Aorta (tissue), 5 donors: ENCODE measurements at places on chromosomes 13 and 19. TPM values are rescaled to one million over a fixed set of nuclear protein-coding genes. Genes with fewer than 3 reads are reported as not detected.

The SIAH3 gene
- not detected for total RNA-seq

The SIGLEC9 gene
- 10.4 TPM for total RNA-seq

The SPACA4 gene
- not detected for total RNA-seq

The NKPD1 gene
- total RNA-seq: not detected

The XRCC1 gene
- total RNA-seq: 30.2 TPM

The LPAR6 gene
- total RNA-seq: 32.4 TPM

The PLK5 gene
- not detected for total RNA-seq

The UNC13A gene
- total RNA-seq: 2.8 TPM

The EFNB2 gene
- total RNA-seq: 24.8 TPM

The KIR2DL3 gene
- not detected for total RNA-seq

GRCh38 chr19:792306-792885, 4.9 kb upstream of the PTBP1 start:
- H3K36me3 ChIP-seq: no peaks in the 10 kb centered on the region
- H3K4me1 ChIP-seq: no peaks in the 10 kb centered on the region
- no peak for DNase-seq
- no peak overlapping the region for H3K27ac ChIP-seq

- no peaks in the 10 kb centered on the region for H3K36me3 ChIP-seq
- no peaks in the 10 kb centered on the region for H3K4me1 ChIP-seq
- H3K27me3 ChIP-seq: no peaks in the 10 kb centered on the region
- DNase-seq: peak; percentile 68
- peak overlapping the region; percentile 7 for H3K27ac ChIP-seq
- no peak overlapping the region for H3K4me3 ChIP-seq
Measured at GRCh38 chr19:12952488-12953137, 4.4 kb downstream of the GADD45GIP1 start.

GRCh38 chr19:52670046-52670445, 31.9 kb upstream of the ZNF83 start:
- no peak overlapping the region for H3K27ac ChIP-seq
- no peaks in the 10 kb centered on the region for H3K27me3 ChIP-seq
- no peak for DNase-seq
- peaks cover 3% of the 10 kb centered on the region for H3K4me1 ChIP-seq
- H3K4me3 ChIP-seq: no peak overlapping the region
- no peaks in the 10 kb centered on the region for H3K36me3 ChIP-seq

DNA sequence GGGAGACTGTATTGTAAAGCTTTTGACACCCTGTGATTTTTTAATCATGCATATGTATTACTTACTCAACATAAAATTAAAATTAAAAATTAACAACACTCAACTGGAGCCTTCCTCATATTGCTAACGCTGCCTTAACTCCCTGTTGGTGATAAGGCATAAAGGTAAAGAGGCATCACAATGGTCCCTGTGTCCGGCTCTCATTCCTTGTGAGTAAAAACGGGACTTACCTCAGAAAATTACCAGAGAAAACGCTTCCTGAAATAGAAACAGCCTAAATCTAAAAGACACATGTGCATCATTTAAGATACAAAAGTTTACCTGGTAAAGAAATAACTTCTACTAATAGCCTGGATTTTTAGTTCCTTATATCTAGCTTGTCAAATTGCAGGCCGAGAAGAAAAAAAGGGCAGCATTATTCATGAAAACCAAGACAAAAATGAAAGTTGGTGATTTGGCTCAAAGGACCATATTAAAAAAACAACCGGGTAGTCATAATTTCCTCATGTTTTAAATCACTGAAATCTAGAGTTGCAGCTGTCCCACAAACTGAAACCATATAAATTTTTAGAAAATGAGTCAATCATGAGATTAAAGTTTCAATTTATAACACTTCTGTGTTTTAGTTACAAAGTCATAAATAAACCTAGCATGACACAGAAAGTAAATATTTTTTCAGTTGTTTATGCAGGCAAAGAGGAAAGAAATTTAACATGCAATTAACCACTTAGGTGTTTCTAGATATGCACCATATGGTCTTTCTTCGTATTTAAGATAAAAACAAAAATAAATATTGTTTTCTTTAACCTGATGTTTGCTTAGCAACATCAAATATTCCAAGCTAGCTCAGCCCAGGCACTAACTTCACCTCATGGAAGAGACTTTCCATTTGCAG, 94.7 kb downstream of the MIPEP start:
- H3K4me3 ChIP-seq: no peak overlapping the region
- H3K4me1 ChIP-seq: no peaks in the 10 kb centered on the region
- H3K27ac ChIP-seq: no peak overlapping the region
- DNase-seq: no peak

GRCh38 chr13:106186366-106187030, 349.0 kb downstream of the EFNB2 start:
- no peaks in the 10 kb centered on the region for H3K4me1 ChIP-seq
- H3K27me3 ChIP-seq: no peaks in the 10 kb centered on the region
- H3K36me3 ChIP-seq: no peaks in the 10 kb centered on the region
- no peak overlapping the region for H3K4me3 ChIP-seq
- H3K27ac ChIP-seq: no peak overlapping the region

GRCh38 chr13:73902296-73902695, 231.9 kb downstream of the KLF12 start:
- H3K4me1 ChIP-seq: no peaks in the 10 kb centered on the region
- H3K27ac ChIP-seq: no peak overlapping the region
- DNase-seq: no peak
- H3K27me3 ChIP-seq: no peaks in the 10 kb centered on the region
- H3K36me3 ChIP-seq: no peaks in the 10 kb centered on the region

GRCh38 chr13:28494504-28494777, 487 bp downstream of the FLT1 start:
- H3K4me1 ChIP-seq: no peaks in the 10 kb centered on the region
- H3K36me3 ChIP-seq: no peaks in the 10 kb centered on the region
- DNase-seq: peak; percentile 76
- no peaks in the 10 kb centered on the region for H3K27me3 ChIP-seq
- peak overlapping the region; percentile 23 for H3K4me3 ChIP-seq

- no peaks in the 10 kb centered on the region for H3K4me1 ChIP-seq
- H3K36me3 ChIP-seq: no peaks in the 10 kb centered on the region
- no peak for DNase-seq
- H3K4me3 ChIP-seq: no peak overlapping the region
Measured at GRCh38 chr19:35389192-35389861, 18.5 kb downstream of the GPR42 start.

- H3K36me3 ChIP-seq: no peaks in the 10 kb centered on the region
- no peaks in the 10 kb centered on the region for H3K27me3 ChIP-seq
- no peaks in the 10 kb centered on the region for H3K4me1 ChIP-seq
- no peak for DNase-seq
- no peak overlapping the region for H3K4me3 ChIP-seq
Measured at GRCh38 chr13:23921451-23921888, 24.2 kb upstream of the C1QTNF9B start.

- H3K27ac ChIP-seq: no peak overlapping the region
- no peaks in the 10 kb centered on the region for H3K36me3 ChIP-seq
- H3K4me1 ChIP-seq: no peaks in the 10 kb centered on the region
- H3K27me3 ChIP-seq: no peaks in the 10 kb centered on the region
Measured at GRCh38 chr13:47846886-47847285, 154.2 kb downstream of the SUCLA2 start.

DNA sequence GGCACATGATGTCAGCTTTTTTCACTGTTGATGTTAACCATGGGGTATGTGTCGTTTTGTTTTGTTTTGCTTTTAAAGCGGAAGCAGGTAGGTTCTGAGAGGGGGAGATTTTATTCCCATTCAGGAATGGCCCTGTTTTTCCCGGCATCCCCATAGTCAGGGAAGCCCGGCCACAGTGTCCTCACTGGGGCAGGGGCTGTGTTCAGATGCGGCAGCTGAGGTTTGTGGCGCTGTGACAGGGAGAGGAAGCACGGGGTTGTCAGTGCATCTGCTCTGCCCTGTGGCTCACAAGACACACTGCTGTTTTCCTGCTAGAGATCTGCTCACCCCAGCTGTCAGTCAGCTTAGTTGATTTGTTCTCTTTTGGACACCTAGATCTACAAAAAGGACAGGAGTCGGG, 27.6 kb downstream of the ANKRD27 start:
- H3K27me3 ChIP-seq: no peaks in the 10 kb centered on the region
- H3K36me3 ChIP-seq: peaks cover 10% of the 10 kb centered on the region
- H3K4me1 ChIP-seq: no peaks in the 10 kb centered on the region
- no peak overlapping the region for H3K27ac ChIP-seq
- no peak overlapping the region for H3K4me3 ChIP-seq

- no peaks in the 10 kb centered on the region for H3K4me1 ChIP-seq
- DNase-seq: peak; percentile 84
- H3K27me3 ChIP-seq: no peaks in the 10 kb centered on the region
- H3K4me3 ChIP-seq: no peak overlapping the region
Measured at GRCh38 chr19:17385878-17386611, 8.0 kb downstream of the CCDC194 start.

DNA sequence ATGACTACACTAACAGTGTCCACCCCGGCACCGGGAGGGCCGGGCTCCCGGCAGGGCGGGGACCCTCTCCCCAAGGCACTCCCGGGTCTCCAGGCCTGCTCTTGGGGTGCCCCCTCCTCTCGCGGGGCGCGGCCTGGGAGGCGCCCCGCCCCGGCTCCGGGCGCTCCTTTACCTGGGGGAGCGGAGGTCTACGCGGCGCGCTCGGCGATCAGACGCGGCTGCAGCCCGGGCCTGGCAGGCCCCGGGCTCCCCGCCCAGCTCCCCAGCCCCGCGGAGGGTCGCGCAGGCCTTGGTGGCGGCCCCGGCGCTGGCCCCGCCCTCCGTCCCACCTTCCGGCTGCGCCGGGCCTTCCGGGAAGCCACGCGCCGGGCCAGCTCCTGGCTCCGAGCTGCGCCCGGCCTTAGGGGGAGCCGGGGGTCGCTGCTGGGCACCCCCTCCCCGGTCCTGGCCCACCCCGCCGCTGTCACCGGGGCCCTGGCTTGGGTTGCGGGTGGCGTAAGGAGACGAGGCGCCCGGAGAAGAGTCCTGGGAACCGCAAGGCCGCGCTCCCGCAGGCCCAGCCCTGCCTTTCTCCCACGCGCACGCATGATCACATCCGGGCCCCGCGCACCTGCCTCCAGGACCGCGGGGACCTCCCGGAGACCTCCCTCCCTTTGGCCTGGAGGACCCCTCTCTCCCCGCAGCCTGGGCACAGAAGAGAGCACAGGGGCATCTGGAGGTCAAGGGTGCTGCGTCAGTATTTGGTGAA, at the start of gene C19orf12:
Gene C19orf12, minus strand, starts transcription at position 309 of the 748 bp plus-strand sequence. CDS start 6,848 bp downstream, outside the sequence.
- peak within 1 kb of the TSS; percentile 69 for H3K27ac ChIP-seq
- H3K4me1 ChIP-seq: no peaks in the 10 kb centered on the region
- peak; percentile 89 for DNase-seq
- H3K4me3 ChIP-seq: peak within 1 kb of the TSS; percentile 57
- H3K36me3 ChIP-seq: no peaks in the 10 kb centered on the region

- no peak for DNase-seq
- H3K27me3 ChIP-seq: no peaks in the 10 kb centered on the region
- H3K4me3 ChIP-seq: no peak overlapping the region
- H3K27ac ChIP-seq: no peak overlapping the region
- H3K4me1 ChIP-seq: no peaks in the 10 kb centered on the region
Measured at GRCh38 chr13:110578363-110578762, 16.8 kb upstream of the RAB20 start.

GRCh38 chr13:37905736-37906135, 36.2 kb upstream of the TRPC4 start:
- no peak for DNase-seq
- H3K4me1 ChIP-seq: no peaks in the 10 kb centered on the region
- no peak overlapping the region for H3K4me3 ChIP-seq

- no peaks in the 10 kb centered on the region for H3K27me3 ChIP-seq
- no peaks in the 10 kb centered on the region for H3K36me3 ChIP-seq
- H3K4me1 ChIP-seq: no peaks in the 10 kb centered on the region
Measured at GRCh38 chr19:4732680-4733114, 9.1 kb upstream of the DPP9 start.

DNA sequence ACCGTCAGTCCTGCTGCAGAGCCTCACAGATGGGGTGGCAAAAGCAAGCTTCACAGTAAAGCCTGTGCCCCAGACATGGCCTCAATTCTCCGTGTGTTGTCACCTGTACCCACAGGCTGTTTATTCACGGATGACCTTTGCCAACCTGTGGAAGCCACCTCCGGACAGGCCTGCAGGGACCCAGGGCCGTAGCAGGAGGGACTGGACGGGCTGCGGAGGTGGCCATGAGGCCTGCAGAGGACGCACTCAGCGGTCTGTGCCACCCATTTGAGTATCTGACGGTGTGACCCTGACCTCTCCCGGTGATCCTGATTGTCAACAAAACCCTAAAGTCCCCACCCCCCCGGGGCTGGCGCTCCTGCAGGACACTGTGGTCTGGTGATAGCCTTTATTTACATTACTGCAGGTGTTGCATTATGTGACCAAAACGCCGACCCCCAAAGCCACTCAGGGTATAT, 7.8 kb upstream of the KLF16 start:
- H3K27me3 ChIP-seq: no peaks in the 10 kb centered on the region
- no peak for DNase-seq
- H3K4me1 ChIP-seq: no peaks in the 10 kb centered on the region

- no peak for DNase-seq
- H3K27me3 ChIP-seq: no peaks in the 10 kb centered on the region
- no peaks in the 10 kb centered on the region for H3K4me1 ChIP-seq
- no peak overlapping the region for H3K27ac ChIP-seq
- no peak overlapping the region for H3K4me3 ChIP-seq
- no peaks in the 10 kb centered on the region for H3K36me3 ChIP-seq
Measured at GRCh38 chr13:26786651-26787295, 26.2 kb upstream of the GPR12 start.

GRCh38 chr13:109785141-109785891, 1.1 kb downstream of the IRS2 start:
- peak overlapping the region; percentile 98 for H3K4me3 ChIP-seq
- DNase-seq: peak; percentile 82
- no peaks in the 10 kb centered on the region for H3K27me3 ChIP-seq
- H3K27ac ChIP-seq: peak overlapping the region; percentile 98
- H3K4me1 ChIP-seq: peaks cover 3% of the 10 kb centered on the region

DNA sequence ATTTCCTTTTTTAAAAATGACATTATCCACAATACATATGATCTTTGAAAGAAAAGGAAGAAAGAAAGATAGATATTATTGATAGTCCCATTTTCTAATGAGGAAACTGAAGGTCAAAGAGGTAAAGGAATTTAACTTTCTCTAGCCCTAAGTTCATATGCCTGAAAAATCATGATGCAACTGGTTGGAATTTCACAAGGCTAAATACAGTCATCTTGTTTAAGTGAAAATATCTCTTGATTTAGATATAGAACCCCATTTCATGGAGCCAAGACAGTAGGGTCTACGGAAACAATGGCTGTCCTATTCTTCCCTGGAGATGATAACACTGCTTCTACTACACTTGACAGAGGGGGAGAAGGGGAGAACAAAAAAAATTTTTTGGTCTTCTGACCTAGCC, 366.2 kb downstream of the DNAJC15 start:
- no peak for DNase-seq
- H3K4me3 ChIP-seq: no peak overlapping the region
- H3K27me3 ChIP-seq: no peaks in the 10 kb centered on the region
- H3K4me1 ChIP-seq: peaks cover 2% of the 10 kb centered on the region

DNA sequence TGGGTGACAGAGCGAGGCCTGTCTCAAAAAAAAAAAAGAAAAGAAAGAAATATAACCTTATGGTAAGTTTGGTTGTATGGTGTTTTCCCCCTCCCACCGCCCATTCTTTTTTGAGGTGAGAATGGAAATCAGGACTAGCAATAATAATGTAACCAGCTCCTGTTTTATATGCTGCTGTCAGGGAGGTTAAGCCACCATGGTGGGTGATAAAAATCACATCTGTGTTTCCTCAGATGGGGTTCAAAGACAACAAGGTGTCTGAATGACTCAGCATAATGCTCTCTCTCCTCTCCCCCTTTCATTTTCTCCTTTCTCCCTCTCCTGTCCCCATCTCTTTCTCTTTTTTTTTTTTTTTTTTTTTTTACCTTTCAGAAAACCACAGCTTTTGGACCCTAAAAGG, 28.3 kb upstream of the GARRE1 start:
- H3K4me3 ChIP-seq: no peak overlapping the region
- no peaks in the 10 kb centered on the region for H3K27me3 ChIP-seq
- H3K27ac ChIP-seq: no peak overlapping the region
- peaks cover 11% of the 10 kb centered on the region for H3K36me3 ChIP-seq
- DNase-seq: no peak
